LHCN-M2 (cell line): ENCODE measurements at places on chromosomes 2 and 18. TPM values are rescaled to one million over a fixed set of nuclear protein-coding genes. Genes with fewer than 3 reads are reported as not detected.

- DNase-seq, result no peak
Observed at GRCh38 chr2:179072527-179072926, 22.6 kb upstream of the CCDC141 start.

GRCh38 chr2:178163395-178163794 is 30.9 kb upstream of the OSBPL6 start:
- DNase-seq, result peak; percentile 38

DNA sequence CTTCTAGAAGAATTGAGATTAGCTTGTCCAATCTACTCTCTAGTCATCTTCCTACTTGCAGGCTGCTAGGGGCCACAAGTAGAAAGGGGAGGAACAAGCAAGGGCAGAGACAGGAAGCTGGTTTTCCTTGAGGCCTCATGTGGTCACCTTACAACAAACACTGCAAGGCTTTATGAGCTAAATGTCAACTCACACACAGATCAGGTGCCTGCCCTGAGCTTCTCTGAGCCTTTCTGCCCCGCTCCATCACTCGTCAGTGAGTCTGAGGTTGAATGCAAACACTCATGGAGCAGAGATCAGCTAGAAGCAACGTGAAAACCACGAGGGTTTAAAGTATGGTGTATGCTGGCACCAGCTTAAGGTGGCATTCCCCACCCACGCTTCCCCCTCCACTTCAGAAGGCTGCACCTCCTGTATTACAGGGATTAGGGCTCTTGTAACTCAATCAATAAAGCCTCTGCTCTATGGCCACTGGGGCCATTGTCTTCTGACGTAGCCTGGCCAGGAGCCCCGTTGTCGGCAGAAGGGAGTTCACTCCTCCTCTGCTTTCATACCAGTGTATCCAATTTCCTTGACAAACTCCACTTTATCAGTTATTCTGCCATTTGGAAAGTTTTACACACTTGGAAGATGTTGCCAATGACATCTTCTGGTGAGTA is 5.4 kb upstream of the CRYGC start:
- no peak for DNase-seq

- peak; percentile 73 for DNase-seq
Observed at GRCh38 chr2:144596073-144596871, 76.4 kb upstream of the ZEB2 start.

Gene CGREF1
- 0.69 and 1.6 TPM in 2 replicates for total RNA-seq

GRCh38 chr2:213315168-213315876 is 31.1 kb downstream of the SPAG16 start:
- no peak for DNase-seq

GRCh38 chr18:26103579-26103978 is 13.2 kb upstream of the SS18 start:
- peak; percentile 5 for DNase-seq

- DNase-seq, result no peak
Observed at GRCh38 chr2:207819021-207819797, 49.5 kb upstream of the FZD5 start.

- peak; percentile 5 for DNase-seq
Observed at GRCh38 chr2:140526575-140526974, 1604.2 kb downstream of the LRP1B start.

- no peak for DNase-seq
Observed at GRCh38 chr2:73203055-73203681, 794 bp downstream of the NOTO start.

- no peak for DNase-seq
Observed at GRCh38 chr2:39174022-39174421, 53.2 kb upstream of the SOS1 start.

Gene CAB39
- total RNA-seq, result 40.1 and 41.0 TPM in 2 replicates

Gene LPIN1
- 12.1 and 15.7 TPM in 2 replicates for total RNA-seq

GRCh38 chr2:159004849-159005248 is 36.4 kb downstream of the TANC1 start:
- no peak for DNase-seq

GRCh38 chr2:96391153-96391827 is 55.7 kb downstream of the NCAPH start:
- DNase-seq, result no peak

GRCh38 chr2:233811732-233812131 is 33.6 kb downstream of the MROH2A start:
- no peak for DNase-seq

Gene RHBDD1
- 4.4 and 6.6 TPM in 2 replicates for total RNA-seq

DNA sequence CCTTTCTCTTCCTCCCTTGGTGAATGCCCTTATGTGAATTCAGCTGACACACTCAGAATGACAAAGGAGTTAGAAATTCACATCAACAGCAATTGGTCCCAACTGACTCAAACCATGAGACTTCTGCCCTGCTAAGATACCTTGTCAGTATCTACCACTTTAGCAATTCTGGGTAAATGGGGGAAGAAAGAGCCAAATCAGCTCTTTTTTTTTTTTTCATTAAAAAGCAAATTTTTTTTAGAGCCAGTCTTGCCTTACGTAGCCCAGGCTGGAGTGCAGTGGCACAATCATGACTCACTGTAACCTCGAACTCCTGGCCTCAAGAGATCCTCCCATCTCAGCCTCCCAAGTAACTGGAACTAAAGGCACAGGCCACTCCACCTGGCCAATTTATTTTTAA is 1.7 kb upstream of the PPP4R1 start:
- DNase-seq, result peak; percentile 56

GRCh38 chr18:26722565-26722931 is 143.0 kb downstream of the AQP4 start:
- DNase-seq, result no peak

- DNase-seq, result no peak
Observed at GRCh38 chr2:197793456-197793855, 8.3 kb upstream of the BOLL start.

GRCh38 chr2:80515964-80516363 is 211.4 kb upstream of the LRRTM1 start:
- DNase-seq, result no peak

DNA sequence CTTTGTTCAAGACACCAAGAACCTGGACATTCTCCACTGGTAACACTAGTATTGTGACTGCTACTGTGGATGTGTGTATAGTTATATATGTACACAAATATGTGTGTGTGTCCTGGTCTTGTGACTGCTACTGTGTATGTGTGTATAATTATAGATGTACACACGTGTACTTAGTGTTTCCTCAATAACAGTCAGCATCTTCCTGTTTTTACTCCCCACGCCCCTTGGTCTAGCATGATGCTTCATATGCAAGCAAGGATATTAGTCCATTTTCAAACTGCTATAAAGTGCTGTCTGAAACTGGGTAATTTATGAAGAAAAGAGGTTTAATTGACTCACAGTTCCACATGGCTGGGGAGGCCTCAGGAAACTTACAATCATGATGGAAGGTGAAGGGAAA is 802.7 kb downstream of the RNF144A start:
- no peak for DNase-seq

Gene STARD6
- total RNA-seq, result not detected in 2 replicates

DNA sequence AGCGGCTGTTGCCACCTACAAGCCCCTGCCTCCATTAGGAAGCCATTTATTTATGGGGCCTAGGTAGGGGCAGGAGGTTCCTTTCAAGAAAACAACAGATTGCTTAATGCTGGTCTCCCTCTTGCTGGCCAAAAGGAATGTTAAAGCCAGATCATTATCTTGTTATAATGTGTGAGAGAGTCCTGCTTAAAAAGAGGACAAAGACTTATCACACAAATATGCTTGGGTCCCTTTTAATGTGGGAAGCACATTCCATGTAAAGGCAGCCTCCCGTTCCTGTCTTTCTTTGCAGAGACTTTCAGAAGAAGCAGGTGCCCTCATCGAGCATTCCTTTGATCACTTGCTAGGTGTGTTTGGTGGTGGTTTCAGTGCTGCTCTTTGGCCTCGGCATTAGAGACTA is 76.4 kb downstream of the AGAP1 start:
- no peak for DNase-seq

DNA sequence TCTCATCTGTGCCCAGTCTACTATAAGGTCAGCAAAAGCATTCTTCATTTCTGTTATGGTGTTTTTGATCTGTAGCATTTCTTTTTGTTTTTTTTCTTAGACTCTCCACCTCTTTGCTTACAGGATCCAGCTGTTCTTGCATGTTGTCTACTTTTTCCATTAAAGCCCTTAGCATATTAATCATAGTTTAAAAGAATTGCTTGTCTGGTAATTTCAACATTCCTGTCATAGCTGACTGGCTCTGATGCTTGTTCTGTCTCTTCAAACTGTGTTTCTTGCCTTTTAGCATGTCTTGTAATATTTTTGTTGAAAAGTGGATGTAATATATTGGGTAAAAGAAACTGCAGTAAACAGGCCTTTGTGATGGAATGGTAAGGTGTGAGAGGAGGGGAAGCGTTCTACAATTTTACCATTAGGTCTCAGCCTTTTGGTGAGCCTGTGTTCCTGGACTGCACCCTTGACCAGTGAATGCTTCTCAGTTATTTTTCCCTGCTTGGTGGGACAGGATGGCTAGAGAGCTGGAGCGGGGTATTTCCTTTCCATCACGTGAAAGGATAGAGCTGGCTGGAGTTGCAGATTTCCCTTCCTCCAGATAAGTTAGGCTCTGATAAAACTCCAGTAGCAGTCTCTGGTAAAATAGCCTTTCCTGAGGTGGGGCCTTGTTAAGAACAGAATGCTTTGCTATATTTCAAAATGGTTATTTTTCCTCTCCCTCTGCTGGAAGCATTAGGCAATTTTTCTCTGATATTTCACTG is 65.4 kb downstream of the PLA2R1 start:
- DNase-seq, result peak; percentile 76
